NCI-H1092 treated with DMSO at 0.1 percent for 48 hours (cell line): ENCODE measurements at places on chromosomes 1 and 21.

DNA sequence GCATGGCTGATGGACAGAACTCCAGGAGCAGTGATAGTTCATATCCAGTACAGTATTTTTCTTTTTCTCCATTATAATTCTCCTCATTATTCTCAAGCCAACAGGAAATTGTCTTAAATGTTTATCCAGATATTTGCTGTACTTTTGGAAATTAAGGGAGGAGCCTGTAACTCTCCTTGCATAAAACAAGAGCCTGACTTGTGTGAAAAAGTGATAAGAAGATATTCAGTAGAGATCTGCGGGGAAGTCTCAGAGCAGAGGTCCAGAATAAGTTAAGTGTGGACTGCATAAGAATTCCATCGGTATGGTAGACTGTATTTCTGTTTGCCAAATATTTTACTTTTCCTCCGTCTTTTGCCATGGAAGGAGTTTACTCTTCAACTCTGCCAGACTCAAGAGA is 70.2 kb downstream of the BACH1 start:
- DNase-seq, result no peak

DNA sequence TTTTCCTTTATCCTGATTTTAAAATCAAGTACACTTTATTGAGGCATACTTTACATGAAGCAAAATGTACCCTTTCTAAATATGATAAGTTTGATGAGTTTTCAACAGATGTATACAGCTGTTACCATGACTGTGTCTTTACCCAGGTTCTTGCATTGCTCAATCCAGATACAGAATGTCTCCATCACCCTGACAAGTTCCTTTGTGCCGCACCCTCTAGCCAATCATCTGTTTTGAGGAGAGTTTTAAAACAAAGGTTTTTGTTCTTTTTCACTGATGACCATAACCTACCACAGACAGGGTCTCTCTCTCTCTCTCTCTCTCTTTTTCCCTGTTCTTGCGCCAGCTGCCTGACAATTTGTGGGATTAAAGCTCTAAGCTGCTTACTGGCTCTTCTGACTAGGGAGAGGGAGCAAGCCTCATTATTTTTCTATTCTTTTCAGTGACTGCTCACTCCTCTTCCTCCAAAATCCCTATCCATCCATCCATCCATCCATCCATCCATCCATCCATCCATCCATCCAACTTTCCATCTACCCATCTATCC is 1.2 kb upstream of the KCNE1 start:
- DNase-seq, result no peak

DNA sequence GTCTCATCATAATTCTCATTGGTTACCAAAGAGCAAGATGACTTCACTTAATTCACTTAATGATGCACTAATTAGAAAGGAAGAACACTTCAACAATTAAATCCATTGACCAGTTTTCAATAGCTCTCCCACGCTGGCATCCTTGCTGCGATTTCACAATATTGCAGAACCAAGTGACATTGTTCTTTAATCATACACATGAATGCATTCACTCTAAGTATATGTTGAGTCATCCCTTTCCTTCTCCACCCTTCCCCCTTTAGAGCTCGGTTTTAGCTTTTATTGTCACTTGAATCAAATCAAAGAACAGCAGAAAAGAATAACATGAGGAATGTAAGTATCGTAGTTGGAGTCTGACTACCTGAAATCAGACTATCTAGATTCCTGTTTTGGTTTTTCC is 233.6 kb upstream of the FMN2 start:
- no peak for DNase-seq

GRCh38 chr1:185704181-185704580 is 30.0 kb upstream of the HMCN1 start:
- DNase-seq, result no peak

DNA sequence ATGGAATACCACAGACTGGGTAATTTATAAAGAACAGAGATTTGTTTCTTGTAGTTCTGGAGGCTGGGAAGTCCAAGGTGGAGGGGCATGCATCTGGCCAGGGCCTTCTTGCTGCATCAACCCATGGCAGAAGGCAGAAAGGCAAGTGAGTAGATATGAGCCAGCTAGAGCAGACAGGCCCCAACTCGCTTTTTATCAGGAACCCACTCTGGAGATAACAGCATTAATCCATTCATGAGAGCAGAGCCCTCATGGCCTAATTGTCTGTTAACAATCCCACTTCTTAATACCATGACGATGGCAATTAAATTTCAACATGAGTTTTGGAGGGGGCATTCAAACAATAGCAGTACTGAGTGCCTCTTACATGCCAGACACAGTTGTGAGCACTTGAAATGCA is 87.2 kb upstream of the SOX13 start:
- DNase-seq, result no peak

DNA sequence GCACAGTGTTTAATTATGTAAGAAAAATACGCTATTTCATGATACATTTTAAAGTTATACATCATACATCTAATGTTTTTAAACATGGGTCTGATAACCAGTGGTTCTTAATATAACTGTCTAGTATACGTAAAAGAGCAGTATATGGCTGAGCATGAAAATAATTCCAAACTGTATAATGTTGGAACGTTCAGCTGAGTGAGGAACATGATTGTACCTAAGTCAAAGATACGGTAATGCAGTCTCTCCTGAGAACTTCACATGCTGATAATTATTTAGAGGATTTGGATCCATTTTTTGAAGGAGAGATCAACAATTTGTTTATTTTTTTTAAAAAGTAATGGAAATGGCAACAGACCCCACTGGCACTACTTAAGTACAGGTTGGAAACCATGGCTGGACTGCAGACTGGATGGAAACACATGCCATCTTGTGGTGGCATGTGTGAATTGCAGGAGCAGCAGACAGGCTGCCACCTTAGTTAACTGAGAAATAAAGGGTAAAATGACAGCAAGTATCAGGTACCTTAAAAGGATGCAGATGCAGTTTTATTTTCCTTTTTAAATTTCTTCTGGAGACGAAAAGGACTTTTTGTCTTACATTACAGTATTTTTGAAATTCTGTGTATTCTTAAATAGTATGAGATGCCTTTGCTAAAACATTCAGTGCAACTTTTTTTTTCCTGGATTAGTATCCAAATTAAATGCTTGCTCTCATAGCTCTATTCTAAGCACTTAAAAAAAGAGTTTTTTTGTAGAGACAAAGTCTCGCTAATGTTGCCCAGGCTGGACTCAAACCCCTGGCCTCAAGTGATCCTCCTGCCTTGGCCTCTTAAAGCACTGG is 73.8 kb downstream of the MTR start:
- peak; percentile 13 for DNase-seq
